ENCODE measurements at places on chromosomes 13 and 19.
A peak's percentile ranks its signal among the peaks of the same experiment; 100 is the strongest.

GRCh38 chr13:105035092-105035491 lies 1500.4 kb downstream of the EFNB2 start:
- H3K4me3 ChIP-seq: no peak overlapping the region
- H3K27ac ChIP-seq: no peak overlapping the region
- no peaks in the 10 kb centered on the region for H3K36me3 ChIP-seq
- DNase-seq: no peak

GRCh38 chr13:89401264-89401675 lies 1730.1 kb downstream of the SLITRK5 start:
- H3K27ac ChIP-seq: no peak overlapping the region
- H3K27me3 ChIP-seq: no peaks in the 10 kb centered on the region
- H3K4me1 ChIP-seq: no peaks in the 10 kb centered on the region
- no peak overlapping the region for H3K4me3 ChIP-seq
- no peak for DNase-seq

DNA sequence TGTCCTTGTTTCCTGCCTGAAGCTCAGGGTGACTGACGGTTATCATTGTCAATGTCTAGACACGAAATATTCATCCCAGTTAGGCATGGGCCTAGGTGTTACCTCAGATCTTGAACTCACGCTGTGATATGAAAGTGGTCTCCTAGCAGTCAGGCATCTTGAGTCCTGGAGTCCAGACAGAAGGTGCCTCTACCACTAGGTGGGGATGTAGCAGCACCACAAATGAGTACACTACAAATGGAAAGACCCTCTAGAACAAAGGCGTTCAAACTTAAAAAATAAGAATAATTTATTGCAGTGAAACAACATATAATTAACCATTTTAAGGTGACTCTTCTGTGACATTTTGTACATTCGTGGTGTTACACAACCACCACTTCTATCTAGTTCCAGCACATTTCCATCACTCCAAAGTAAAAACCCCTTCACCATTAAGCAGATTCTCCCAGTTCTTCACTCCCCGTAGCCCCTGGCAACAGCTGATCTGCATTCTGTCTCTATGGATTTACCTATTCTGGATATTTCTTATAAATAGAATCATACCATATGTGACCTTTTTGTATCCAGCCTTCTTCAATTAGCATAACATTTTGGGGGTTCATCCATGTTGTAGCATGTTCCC lies 11.9 kb upstream of the FRY start:
- no peaks in the 10 kb centered on the region for H3K27me3 ChIP-seq
- DNase-seq: peak; percentile 64
- no peaks in the 10 kb centered on the region for H3K36me3 ChIP-seq

DNA sequence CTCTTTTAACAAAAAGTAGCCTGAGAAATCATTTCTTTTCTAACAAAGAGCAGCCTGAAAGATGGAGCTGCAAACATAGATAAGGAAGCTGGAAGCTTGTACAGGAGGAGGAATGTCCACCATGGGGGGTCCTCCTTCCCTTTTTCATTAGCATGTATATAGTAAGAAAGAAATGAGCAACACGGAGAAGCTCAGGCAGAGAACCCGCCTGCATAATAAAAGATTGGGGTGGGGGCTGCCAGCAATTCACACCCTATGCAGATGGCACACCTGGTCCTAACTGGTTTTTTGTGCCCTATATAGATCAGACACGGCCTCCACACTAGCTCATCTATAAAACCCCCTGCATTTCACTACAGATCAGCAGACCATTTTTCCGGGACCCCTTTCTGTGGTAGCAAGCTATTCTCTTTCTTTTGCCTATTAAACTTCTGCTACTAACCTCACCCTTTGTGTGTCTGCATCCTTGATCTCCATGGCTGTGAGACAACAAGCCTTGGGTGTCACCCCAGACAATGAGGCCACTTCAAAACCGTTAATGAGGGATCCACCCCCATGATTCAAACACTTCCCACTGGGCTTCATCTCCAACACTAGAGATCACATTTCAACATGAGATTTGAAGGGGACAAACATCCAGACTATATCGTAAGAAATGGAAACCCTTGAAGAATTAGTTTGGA lies 167.5 kb upstream of the FREM2 start:
- DNase-seq: no peak
- peaks cover 12% of the 10 kb centered on the region for H3K4me1 ChIP-seq
- H3K27me3 ChIP-seq: no peaks in the 10 kb centered on the region
- no peak overlapping the region for H3K4me3 ChIP-seq

DNA sequence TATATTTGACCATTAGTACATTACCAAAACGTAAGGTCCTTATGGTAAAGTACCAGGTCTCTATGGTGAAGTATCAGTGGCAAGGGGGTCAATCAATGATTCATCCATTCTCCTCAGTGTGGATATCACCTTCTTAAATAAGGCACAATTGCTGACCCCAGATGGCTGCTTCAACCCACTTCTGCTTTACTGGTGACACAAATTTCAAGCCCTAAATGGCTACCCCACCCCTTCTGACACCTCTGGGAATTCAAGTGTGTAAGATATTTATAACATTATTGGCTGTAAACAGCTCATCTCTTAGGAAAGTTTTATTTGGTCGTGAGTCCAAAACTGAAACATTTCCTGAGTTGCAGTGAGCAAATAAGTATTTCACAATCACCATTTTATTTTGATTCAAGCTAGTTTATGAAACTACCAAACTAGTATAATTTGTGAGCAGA lies 7.9 kb upstream of the WBP4 start:
- H3K27ac ChIP-seq: no peak overlapping the region
- no peak for DNase-seq
- H3K4me1 ChIP-seq: no peaks in the 10 kb centered on the region
- no peak overlapping the region for H3K4me3 ChIP-seq
- H3K27me3 ChIP-seq: no peaks in the 10 kb centered on the region

GRCh38 chr19:47435883-47436417 lies 16.6 kb upstream of the MEIS3 start:
- H3K4me1 ChIP-seq: no peaks in the 10 kb centered on the region
- H3K4me3 ChIP-seq: no peak overlapping the region
- H3K36me3 ChIP-seq: no peaks in the 10 kb centered on the region
- H3K27me3 ChIP-seq: no peaks in the 10 kb centered on the region

DNA sequence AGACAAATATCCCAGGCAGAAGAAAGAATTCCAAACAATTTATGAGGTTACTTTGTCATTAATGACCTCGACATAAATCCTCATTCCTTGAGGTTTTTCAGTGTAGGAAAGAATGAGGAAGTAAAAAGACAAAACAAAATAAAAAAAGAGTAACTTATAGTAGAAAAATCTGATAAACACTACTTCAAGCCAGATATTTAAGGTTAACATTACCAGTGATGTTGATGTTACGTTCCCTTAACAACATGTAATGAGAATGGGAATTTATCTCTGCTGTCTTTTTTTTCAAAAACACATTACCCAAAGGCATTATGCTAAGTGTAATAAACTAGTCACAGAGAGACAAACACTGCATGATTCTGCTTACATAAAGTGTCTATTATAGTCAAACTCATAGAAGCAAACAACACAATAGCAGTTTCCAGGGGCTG lies 935.1 kb downstream of the SLITRK1 start:
- no peak overlapping the region for H3K4me3 ChIP-seq
- DNase-seq: no peak
- no peaks in the 10 kb centered on the region for H3K4me1 ChIP-seq
- no peak overlapping the region for H3K27ac ChIP-seq
- H3K27me3 ChIP-seq: no peaks in the 10 kb centered on the region
- no peaks in the 10 kb centered on the region for H3K36me3 ChIP-seq

GRCh38 chr19:12689581-12690216 lies 1.9 kb downstream of the GNG14 start:
- peaks cover 9% of the 10 kb centered on the region for H3K4me1 ChIP-seq
- no peaks in the 10 kb centered on the region for H3K27me3 ChIP-seq

DNA sequence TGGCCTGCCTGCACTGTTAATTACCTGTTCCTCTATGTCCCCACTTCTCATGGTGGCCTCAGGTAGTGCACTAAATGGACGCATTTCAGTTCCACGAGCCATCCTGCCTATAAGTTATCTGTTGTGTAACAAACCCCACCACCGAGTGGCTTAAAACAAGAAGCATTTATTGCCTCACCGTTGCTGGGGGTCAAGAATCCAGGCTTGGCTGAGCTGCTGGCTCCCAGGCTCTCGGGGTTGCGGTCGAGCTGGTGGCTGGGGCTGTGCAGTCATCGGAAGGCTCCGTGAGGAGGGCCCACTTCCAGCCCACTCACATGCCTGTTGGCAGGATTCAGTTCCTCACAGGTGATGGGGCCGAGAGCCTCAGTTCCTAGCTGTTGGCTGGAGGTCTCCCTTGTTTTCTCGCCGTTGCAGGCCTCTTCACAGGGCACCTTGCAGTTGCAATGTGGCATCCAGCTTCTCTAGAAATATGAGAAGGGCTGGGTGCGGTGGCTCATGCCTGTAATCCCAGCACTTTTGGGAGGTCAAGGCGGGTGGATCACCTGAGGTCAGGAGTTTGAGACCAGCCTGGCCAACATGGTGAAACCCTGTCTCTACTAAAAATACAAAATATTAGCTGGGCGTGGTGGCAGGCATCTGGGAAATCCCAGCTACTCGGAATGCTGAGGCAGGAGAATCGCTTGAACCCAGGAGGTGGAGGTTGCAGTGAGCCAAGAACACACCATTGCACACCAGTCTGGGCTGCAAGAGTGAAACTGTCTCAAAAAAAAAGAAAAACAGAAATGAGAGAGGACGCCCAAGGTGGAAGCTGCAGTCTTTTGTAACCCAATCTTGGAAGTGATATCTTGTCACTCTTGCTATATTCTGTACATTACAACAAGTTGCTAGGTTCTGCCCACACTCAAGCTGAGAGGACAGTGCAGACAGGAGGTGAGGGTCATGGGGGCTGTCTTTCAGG lies 6.5 kb upstream of the PTOV1 start:
- no peak overlapping the region for H3K4me3 ChIP-seq
- no peaks in the 10 kb centered on the region for H3K4me1 ChIP-seq
- H3K27ac ChIP-seq: no peak overlapping the region
- H3K27me3 ChIP-seq: no peaks in the 10 kb centered on the region

DNA sequence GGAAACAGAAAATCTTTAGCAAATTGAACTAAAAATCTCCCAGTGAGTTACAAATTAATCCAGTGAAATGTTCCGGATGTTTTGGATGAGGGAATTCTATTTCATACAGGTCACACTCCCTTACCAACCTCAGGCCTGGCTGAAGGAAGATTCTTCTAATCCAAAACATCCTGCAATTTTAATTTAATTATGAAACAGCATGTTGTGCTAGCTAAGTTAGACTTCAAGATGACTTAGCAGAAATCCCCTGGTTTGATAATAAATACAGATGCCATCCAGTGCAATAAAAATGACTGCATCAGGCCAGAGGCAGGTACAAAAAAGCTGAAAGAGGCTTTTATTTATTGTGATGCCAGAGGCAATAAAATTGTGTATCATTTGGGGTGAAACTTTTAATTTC lies 96.7 kb upstream of the CLDN10 start:
- no peak overlapping the region for H3K4me3 ChIP-seq
- H3K27me3 ChIP-seq: no peaks in the 10 kb centered on the region
- no peaks in the 10 kb centered on the region for H3K36me3 ChIP-seq
- H3K27ac ChIP-seq: no peak overlapping the region
- H3K4me1 ChIP-seq: no peaks in the 10 kb centered on the region

GRCh38 chr13:75329723-75330122 lies 152.2 kb downstream of the TBC1D4 start:
- DNase-seq: no peak
- H3K27me3 ChIP-seq: no peaks in the 10 kb centered on the region
- H3K27ac ChIP-seq: no peak overlapping the region
- no peaks in the 10 kb centered on the region for H3K36me3 ChIP-seq
- no peak overlapping the region for H3K4me3 ChIP-seq
- no peaks in the 10 kb centered on the region for H3K4me1 ChIP-seq

GRCh38 chr19:37470216-37470615 lies 1.1 kb downstream of the ZNF570 start:
- peaks cover 4% of the 10 kb centered on the region for H3K4me1 ChIP-seq
- H3K4me3 ChIP-seq: peak overlapping the region; percentile 89
- no peak for DNase-seq
- H3K36me3 ChIP-seq: peaks cover 13% of the 10 kb centered on the region
- no peak overlapping the region for H3K27ac ChIP-seq
- H3K27me3 ChIP-seq: no peaks in the 10 kb centered on the region

- no peaks in the 10 kb centered on the region for H3K27me3 ChIP-seq
- no peak overlapping the region for H3K4me3 ChIP-seq
- peaks cover 19% of the 10 kb centered on the region for H3K4me1 ChIP-seq
- no peaks in the 10 kb centered on the region for H3K36me3 ChIP-seq
Observed at GRCh38 chr13:24274452-24275021, 34.8 kb upstream of the C1QTNF9 start.

GRCh38 chr13:43145534-43146196 lies 122.3 kb downstream of the DNAJC15 start:
- H3K4me3 ChIP-seq: no peak overlapping the region
- no peak for DNase-seq
- H3K27ac ChIP-seq: no peak overlapping the region
- H3K27me3 ChIP-seq: no peaks in the 10 kb centered on the region
- H3K4me1 ChIP-seq: no peaks in the 10 kb centered on the region
- H3K36me3 ChIP-seq: no peaks in the 10 kb centered on the region

DNA sequence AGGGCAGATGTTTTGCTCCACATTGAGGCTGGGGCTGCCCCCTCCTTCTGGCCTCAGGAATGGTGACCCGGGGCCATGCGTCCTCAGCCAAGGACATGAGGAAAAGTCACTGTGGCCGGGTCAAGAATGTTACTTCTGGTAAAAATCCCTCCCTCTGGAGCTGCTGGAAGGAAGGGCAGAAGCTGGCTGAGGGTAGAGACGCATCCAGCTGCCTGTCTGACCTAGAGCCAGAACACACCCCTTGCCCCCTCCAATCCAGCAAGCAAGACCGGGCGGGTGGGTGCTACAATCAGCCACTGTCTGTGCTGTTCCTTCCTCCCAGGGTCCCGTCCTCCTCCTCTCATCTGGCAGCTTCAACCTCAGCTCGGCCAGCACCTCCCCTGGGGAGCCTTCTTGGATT lies 59.0 kb downstream of the PTPRS start:
- H3K27ac ChIP-seq: no peak overlapping the region
- H3K4me3 ChIP-seq: no peak overlapping the region
- no peaks in the 10 kb centered on the region for H3K4me1 ChIP-seq

- no peak overlapping the region for H3K27ac ChIP-seq
- no peak for DNase-seq
- H3K36me3 ChIP-seq: no peaks in the 10 kb centered on the region
- H3K4me1 ChIP-seq: peaks cover 2% of the 10 kb centered on the region
Observed at GRCh38 chr19:41528106-41528505, 47.9 kb upstream of the CEACAM21 start.

- no peaks in the 10 kb centered on the region for H3K36me3 ChIP-seq
- H3K4me1 ChIP-seq: no peaks in the 10 kb centered on the region
- no peaks in the 10 kb centered on the region for H3K27me3 ChIP-seq
- no peak for DNase-seq
- H3K4me3 ChIP-seq: no peak overlapping the region
Observed at GRCh38 chr13:86841264-86841663, 829.9 kb upstream of the SLITRK5 start.

- H3K4me3 ChIP-seq: no peak overlapping the region
- peaks cover 26% of the 10 kb centered on the region for H3K27me3 ChIP-seq
- no peaks in the 10 kb centered on the region for H3K4me1 ChIP-seq
- H3K36me3 ChIP-seq: no peaks in the 10 kb centered on the region
- no peak for DNase-seq
Observed at GRCh38 chr19:13300421-13301030, 150.3 kb downstream of the IER2 start.
